ENCODE measurements at places on chromosomes 4 and X.

GRCh38 chr4:83153417-83153816 is 38.9 kb upstream of the PLAC8 start:
- DNase-seq: no peak

DNA sequence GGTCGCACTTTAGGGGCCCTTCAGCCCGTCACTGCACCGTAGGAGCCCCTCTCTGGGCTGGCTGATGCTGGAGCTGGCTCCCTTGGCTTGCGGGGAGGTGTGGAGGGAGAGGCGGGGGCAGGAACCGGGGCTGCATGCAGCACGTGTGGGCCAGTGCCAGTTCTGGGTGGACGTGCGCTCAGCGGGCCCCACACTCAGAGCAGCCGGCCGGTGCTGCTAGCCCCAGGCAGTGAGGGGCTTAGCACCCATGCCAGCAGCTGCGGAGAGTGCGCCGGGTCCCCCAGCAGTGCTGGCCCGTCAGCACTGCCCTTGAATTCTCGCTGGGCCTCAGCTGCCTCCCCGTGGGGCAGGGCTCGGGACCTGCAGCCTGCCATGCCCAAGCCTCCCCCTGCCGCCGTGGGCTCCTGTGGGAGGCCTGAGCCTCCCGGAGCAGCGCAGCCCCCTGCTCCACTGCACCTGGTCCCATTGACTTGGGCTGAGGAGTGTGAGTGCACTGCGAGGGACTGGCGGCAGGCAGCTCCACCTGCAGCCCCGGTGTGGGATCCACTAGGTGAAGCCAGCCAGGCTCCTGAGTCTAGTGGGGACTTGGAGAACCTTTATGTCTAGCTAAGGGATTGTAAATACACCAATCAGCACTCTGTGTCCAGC is 108.8 kb upstream of the RASGEF1B start:
- DNase-seq: no peak

GRCh38 chr4:185061610-185062009 is 43.3 kb downstream of the HELT start:
- no peak for DNase-seq

- DNase-seq: no peak
These were observed 146.5 kb downstream of the PDGFC start for GRCh38 chr4:156825074-156825473.

- no peak for DNase-seq
These were observed 25.1 kb upstream of the DDX53 start for GRCh38 chrX:22974616-22975015.

- no peak for DNase-seq
These were observed 81.4 kb downstream of the MTNR1A start for GRCh38 chr4:186473933-186474332.

Data from stimulated activated CD8-positive, alpha-beta memory T cell treated with anti-CD3 and anti-CD28 coated beads, Interleukin-4, amount 100 ng/mL, for 4 hours (primary cell).